ENCODE measurements at places on chromosomes 5 and 9.

DNA sequence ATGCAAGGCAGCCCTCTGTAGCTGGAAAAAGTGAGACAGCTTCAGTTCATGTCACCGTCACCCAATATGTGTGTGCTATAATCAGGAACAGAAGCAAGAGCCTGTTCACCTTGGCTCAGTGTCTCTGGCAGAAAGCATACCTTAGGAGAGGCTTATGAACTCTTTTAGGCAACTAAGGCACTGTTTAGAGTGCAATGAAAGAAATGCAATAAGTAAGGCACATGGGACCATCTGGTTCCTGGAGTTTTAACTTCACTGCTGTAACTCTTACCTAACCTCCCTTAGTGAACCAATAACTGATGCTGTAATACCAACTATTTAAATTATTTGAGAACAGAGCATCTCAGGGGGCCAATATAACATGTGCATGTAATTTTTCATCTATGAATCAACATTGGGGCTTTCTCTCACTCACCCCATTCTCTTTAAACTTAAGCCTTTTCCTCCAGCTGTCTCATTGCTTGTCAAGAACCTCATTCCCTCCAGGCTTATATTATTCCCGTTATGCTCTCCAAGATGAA lies 32.4 kb downstream of the C9 start:
- H3K27ac ChIP-seq: no peak overlapping the region
- H3K4me3 ChIP-seq: no peak overlapping the region
- DNase-seq: no peak

DNA sequence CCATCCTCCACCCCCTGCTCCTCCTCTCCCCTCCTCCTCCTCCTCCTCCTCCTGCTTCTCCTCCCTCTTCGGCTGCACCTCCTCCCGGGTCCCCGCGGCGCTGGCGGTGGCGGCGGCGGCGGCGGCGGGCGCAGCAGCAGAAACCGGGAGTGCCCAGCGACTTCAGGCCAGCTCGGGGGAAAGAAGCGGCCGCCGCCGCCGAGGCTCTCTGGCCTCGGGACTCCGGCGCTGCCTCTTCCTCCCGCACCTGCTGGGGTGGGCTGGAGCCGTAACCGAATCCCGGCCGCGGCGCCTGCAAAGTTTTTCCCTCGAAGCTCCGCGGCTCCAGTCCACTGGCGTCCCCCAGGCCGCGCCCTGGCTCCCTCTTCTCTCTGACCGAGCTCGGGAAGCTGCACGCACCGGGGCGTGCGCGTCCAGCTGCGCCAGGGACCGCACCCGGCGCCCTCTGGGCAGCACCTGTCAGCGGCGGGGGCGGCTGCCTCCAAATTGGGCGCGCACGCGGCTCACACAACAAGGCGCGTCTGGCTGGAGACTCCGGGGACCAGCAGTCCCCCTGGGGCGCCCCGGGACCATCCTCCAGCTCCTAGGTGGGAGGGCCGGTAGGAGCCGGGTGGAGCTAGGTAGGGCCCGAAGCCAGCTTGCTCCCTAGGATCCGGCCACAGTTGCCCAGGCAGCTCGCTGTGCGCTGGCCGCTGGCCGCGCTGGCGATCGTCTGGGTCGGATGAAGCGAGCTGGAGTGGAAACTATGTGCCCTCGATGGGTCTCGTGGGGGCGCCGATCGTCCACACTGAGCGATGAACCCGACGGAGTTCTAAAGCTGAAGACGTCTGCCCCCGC lies at the start of gene MCTP1:
Gene MCTP1 (minus strand): TSS at position 523 of the 837 bp plus-strand sequence.
- peaks cover 28% of the 10 kb centered on the region for H3K4me1 ChIP-seq
- H3K36me3 ChIP-seq: no peaks in the 10 kb centered on the region
- no peak for DNase-seq
- peaks cover 21% of the 10 kb centered on the region for H3K27me3 ChIP-seq
- H3K4me3 ChIP-seq: peak within 1 kb of the TSS; percentile 65

DNA sequence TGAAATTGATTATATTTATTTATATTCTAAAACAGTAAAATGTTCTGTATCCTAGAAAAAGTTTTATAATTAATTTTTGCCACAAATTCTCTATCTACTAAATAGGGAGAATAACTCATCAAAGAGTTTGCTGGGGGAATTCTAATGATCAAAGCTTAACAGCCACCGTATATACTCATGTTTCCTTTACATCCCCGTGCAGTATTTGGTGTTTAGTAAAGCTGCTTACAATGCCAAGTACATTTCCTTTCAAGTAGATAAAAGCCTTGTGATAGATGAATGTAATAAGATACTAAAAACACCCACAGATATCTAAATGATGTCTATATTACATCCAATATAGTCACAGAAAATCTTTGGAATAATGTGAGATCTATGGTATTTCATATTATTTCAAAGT lies 312.2 kb downstream of the HCN1 start:
- H3K27me3 ChIP-seq: no peaks in the 10 kb centered on the region
- no peak overlapping the region for H3K27ac ChIP-seq
- H3K36me3 ChIP-seq: no peaks in the 10 kb centered on the region
- H3K4me1 ChIP-seq: no peaks in the 10 kb centered on the region

GRCh38 chr5:52598968-52599367 lies 188.7 kb upstream of the ITGA1 start:
- no peak for DNase-seq
- no peaks in the 10 kb centered on the region for H3K27me3 ChIP-seq
- no peaks in the 10 kb centered on the region for H3K4me1 ChIP-seq
- H3K36me3 ChIP-seq: no peaks in the 10 kb centered on the region

- H3K27me3 ChIP-seq: no peaks in the 10 kb centered on the region
- H3K27ac ChIP-seq: no peak overlapping the region
- H3K4me3 ChIP-seq: no peak overlapping the region
- peaks cover 59% of the 10 kb centered on the region for H3K4me1 ChIP-seq
Observed at GRCh38 chr5:15574806-15575325, 74.9 kb downstream of the FBXL7 start.

DNA sequence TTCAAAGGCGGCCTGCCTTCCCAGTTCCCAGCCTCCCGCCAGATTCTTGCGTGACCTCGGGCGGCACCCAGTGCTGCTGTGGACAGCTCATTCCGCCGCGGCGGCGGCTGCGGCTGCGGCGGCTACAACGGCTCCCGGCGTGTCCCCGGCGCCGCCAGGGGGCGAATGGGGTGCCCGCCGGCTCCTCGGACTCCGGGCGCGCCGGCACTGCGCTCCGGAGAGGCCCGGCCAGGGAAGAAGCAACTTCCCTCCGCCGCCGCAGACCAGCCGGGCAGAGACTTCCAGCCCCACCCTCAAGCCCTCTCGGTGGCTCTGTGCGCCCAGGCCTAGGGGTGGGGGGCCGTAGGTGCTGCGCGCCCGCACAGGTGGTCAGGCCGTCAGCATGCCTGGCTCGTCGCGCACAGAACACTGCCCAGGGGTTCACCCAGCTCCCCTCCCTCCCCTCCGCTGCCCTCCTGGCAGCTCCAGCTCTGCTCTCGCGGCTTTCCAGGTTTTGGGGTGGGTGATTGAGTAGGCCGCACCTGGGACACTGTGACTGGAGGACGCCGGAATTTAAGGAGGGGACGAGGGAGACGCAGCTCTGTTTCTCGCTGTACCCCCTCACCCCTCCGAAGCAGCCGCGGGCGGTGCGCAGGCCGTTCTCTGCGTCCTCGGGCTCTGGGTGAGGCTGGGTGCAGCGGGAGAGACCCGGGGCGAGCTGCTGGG lies 20.2 kb downstream of the IGIP start:
- H3K27me3 ChIP-seq: no peaks in the 10 kb centered on the region
- peaks cover 27% of the 10 kb centered on the region for H3K4me1 ChIP-seq
- H3K27ac ChIP-seq: peak overlapping the region; percentile 42
- no peaks in the 10 kb centered on the region for H3K36me3 ChIP-seq
- DNase-seq: no peak

- no peaks in the 10 kb centered on the region for H3K27me3 ChIP-seq
- no peak for DNase-seq
- H3K4me3 ChIP-seq: no peak overlapping the region
- H3K27ac ChIP-seq: no peak overlapping the region
- no peaks in the 10 kb centered on the region for H3K4me1 ChIP-seq
Observed at GRCh38 chr5:117623042-117623805, 1048.6 kb upstream of the SEMA6A start.

GRCh38 chr9:137778336-137778735 lies 99.2 kb upstream of the CACNA1B start:
- H3K4me3 ChIP-seq: no peak overlapping the region
- no peaks in the 10 kb centered on the region for H3K27me3 ChIP-seq
- no peaks in the 10 kb centered on the region for H3K4me1 ChIP-seq

DNA sequence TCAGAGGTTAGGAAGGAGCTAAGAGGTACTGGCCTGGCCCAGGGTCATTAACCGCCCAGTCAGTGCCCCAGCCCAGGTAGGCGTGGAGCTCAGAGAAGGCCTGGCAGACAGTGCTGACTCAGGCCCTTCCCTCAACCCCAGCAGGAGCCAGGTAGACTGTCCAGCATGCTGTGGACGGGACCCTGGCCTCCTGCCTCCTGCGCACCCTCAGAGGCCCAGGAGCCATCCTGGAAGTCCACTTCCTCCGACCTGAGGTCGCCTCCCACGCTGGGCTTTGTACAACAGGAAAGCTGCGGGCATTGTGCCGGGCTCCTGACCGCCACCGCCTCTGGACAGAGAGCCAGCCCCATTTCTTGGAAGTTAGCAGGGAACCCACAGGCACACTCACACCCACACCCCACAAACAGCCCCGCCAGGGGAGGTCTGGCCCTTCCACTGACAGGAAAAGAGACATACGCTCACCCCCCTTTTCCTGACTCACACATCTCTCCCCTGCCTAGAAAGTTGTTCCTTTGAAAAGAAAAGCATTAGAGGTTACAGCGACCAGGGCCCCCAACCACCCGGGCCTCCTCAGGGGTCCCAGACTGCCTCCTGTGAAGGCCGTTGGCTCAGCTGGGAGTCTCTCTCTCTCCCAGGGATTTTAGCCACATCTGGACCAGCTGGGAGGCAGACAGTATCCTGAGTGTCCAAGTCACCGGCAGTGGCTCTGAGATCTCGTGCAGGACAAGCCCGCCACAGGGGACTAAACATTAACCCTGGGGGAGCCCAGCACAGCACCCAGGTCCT lies 7.7 kb downstream of the RALGDS start:
- peak overlapping the region; percentile 75 for H3K27ac ChIP-seq
- H3K36me3 ChIP-seq: peaks cover 38% of the 10 kb centered on the region
- no peak for DNase-seq
- H3K4me1 ChIP-seq: peaks cover 70% of the 10 kb centered on the region
- peak overlapping the region; percentile 19 for H3K4me3 ChIP-seq

- H3K27me3 ChIP-seq: no peaks in the 10 kb centered on the region
- no peaks in the 10 kb centered on the region for H3K36me3 ChIP-seq
- no peaks in the 10 kb centered on the region for H3K4me1 ChIP-seq
- no peak overlapping the region for H3K27ac ChIP-seq
- H3K4me3 ChIP-seq: no peak overlapping the region
Observed at GRCh38 chr9:135328485-135329417, 150.8 kb upstream of the PPP1R26 start.

GRCh38 chr9:14924230-14925219 lies 14.3 kb upstream of the FREM1 start:
- no peak for DNase-seq
- H3K27ac ChIP-seq: no peak overlapping the region
- peak overlapping the region; percentile 32 for H3K4me3 ChIP-seq
- no peaks in the 10 kb centered on the region for H3K27me3 ChIP-seq
- H3K36me3 ChIP-seq: no peaks in the 10 kb centered on the region
- H3K4me1 ChIP-seq: no peaks in the 10 kb centered on the region

DNA sequence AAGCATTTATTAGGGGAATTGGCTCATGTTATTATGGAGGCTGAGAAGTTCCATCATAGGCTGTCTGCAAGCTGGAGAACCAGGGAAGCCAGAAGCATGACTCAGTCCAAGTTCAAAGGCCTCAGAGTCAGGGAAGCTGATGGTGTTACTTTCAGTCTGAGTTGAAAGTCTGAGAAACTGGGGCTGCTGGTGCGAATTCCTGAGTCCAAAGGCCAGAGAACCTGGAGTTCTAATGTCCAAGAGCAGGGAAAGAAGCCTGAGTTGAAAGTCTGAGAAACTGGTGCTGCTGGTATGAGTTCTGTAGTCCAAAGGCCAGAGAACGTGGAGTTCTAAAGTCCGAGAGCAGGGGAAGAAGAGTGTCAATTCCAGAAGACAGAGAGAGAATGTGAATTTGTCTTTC lies 641.1 kb downstream of the ISL1 start:
- DNase-seq: no peak
- H3K36me3 ChIP-seq: no peaks in the 10 kb centered on the region
- H3K4me1 ChIP-seq: no peaks in the 10 kb centered on the region
- H3K27ac ChIP-seq: no peak overlapping the region

- no peak overlapping the region for H3K27ac ChIP-seq
- H3K36me3 ChIP-seq: no peaks in the 10 kb centered on the region
- no peak for DNase-seq
- H3K27me3 ChIP-seq: no peaks in the 10 kb centered on the region
- no peak overlapping the region for H3K4me3 ChIP-seq
Observed at GRCh38 chr5:68329554-68330255, 114.1 kb downstream of the PIK3R1 start.

- H3K27me3 ChIP-seq: no peaks in the 10 kb centered on the region
- no peak overlapping the region for H3K27ac ChIP-seq
- no peak for DNase-seq
- H3K4me1 ChIP-seq: no peaks in the 10 kb centered on the region
- no peaks in the 10 kb centered on the region for H3K36me3 ChIP-seq
- no peak overlapping the region for H3K4me3 ChIP-seq
Observed at GRCh38 chr5:54595721-54596120, 78.2 kb downstream of the SNX18 start.

DNA sequence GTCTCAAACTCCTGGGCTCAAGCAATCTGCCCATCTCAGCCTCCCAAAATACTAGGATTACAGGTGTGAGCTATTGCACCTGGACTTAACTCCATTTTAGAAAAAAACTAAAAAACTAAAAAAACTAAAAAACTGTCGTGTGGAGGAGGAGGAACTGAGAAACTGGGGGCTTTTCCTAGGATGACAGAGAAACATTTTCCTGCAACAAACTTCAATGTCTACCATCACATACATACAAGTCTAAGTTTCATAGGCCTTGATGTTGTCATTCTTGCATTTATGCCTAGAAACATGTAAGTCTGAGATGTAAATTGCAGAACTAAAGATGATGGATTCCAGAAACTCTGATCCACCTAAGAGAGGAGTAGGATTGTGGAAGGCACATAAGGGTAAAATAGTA lies 556.8 kb downstream of the RAB3C start:
- H3K4me1 ChIP-seq: peaks cover 12% of the 10 kb centered on the region
- H3K4me3 ChIP-seq: no peak overlapping the region
- no peak overlapping the region for H3K27ac ChIP-seq
- DNase-seq: no peak
- H3K36me3 ChIP-seq: no peaks in the 10 kb centered on the region

GRCh38 chr5:32539981-32540845 lies 45.1 kb upstream of the SUB1 start:
- no peak overlapping the region for H3K27ac ChIP-seq
- no peak overlapping the region for H3K4me3 ChIP-seq
- no peaks in the 10 kb centered on the region for H3K27me3 ChIP-seq
- DNase-seq: no peak
- no peaks in the 10 kb centered on the region for H3K36me3 ChIP-seq

DNA sequence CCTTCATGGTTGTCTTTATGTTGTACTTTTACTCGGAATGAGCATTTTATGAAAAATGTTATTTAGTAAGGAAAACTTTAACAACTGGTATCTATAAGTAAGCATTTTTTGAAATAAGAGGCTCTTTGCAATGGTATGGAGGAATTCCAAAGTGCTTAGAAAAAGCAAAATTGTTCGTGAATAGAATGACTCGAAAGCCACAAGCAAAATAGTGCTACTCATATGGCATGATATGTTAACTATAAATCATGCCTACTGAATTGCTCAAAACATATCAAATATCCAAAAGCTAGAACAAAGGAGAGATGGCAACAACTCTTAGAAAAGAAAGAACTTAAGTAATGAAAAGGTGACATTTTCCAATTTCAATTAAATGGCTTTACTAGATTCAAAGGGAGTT lies 216.3 kb downstream of the KIAA0825 start:
- DNase-seq: no peak
- no peaks in the 10 kb centered on the region for H3K36me3 ChIP-seq
- H3K4me1 ChIP-seq: no peaks in the 10 kb centered on the region
- H3K4me3 ChIP-seq: no peak overlapping the region

GRCh38 chr9:81562231-81563019 lies 126.9 kb downstream of the TLE1 start:
- peaks cover 17% of the 10 kb centered on the region for H3K4me1 ChIP-seq
- no peaks in the 10 kb centered on the region for H3K27me3 ChIP-seq
- no peak overlapping the region for H3K27ac ChIP-seq
- no peak overlapping the region for H3K4me3 ChIP-seq
